ENCODE measurements at places on chromosomes 6 and 20.

GRCh38 chr20:61430228-61430624, 178.2 kb downstream of the CDH4 start:
- no peak for DNase-seq

- no peak for DNase-seq
Measured at GRCh38 chr20:25030007-25030648, 27.8 kb downstream of the ACSS1 start.

DNA sequence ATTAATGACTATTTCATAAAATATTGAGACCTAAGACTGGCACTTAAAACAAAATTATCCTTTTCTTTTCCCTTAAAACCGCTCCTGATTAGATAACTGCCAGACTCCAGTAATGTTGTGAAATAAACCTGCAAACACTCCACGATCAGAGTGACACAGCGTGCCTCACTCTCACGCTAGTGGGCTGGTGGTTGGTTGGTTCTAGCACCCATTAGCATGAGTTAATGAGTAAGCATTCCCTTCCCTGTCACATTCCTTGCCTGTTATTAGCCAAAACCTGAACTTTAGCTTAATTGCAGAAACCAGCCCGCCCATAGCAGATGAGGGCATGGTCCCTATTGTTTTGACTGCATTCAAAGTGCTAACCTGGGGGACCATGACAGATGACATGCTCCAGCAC, 193.4 kb downstream of the CD83 start:
- DNase-seq = no peak

- DNase-seq = peak; percentile 98
Measured at GRCh38 chr20:54132612-54133433, 41.0 kb downstream of the CYP24A1 start.

- DNase-seq = peak; percentile 71
Measured at GRCh38 chr20:31602779-31603441, 2.2 kb upstream of the ID1 start.

DNA sequence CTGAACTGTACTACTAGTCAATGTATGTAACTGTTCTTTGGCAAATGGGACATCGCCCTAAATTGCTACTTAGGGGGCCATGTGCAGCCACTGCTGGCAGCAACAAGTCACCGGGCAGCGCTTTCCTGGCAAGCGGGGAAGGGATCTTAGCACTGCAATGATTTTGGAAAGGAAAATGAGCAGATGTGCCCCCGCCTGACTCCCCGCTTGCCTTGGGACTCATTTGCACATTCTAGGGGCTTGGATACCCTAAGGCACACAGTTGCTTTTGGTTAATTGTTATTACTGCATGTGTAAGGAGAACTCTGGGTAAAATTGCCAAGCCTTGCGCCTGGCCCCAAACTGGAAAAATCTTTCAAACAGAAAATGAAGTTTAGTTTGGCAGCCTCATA, 32.2 kb downstream of the CD83 start:
- DNase-seq = no peak

GRCh38 chr6:34207695-34208443, 28.8 kb upstream of the HMGA1 start:
- DNase-seq = no peak

GRCh38 chr6:62623846-62624532, 338.0 kb upstream of the KHDRBS2 start:
- no peak for DNase-seq

- DNase-seq = peak; percentile 88
Measured at GRCh38 chr20:48051794-48052474, 266.7 kb upstream of the SULF2 start.

DNA sequence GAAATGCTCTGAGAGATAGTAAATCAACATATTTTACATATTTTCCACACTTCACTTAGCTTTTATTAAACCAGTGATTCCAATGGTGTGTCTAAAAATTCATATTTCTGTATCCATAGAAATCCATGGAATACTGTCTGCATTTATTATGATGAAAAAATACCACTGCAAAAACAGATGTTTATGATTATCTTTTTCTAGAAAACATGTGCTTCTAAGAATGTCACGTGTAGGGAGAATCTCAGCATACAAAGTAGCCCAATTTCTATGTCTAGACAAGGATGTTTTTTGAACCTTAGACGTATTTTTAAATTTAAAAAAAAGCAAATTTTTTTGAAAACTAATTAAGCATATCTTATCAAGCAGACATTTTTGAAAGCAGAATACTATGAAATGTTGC, 622.4 kb downstream of the TENT5A start:
- peak; percentile 52 for DNase-seq

DNA sequence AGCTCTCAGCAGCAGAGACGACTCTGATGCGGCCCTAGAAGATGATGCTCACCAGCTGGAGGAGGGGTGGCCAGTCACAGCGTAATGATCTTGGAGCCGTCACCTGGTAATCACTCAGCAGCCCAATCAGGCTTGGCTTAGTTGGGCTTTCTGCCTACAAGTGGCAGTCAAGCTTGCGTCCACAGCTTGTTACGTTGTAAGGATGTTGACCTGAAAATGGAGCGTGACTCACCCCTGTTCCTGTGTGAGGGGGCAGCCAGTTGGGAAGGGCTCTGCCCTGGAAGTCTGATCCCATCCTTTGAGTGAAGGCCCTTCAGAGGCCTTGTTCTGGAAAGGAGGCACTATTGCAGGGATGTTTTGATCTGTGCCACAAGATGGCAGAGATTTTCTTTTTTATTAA, 49.8 kb downstream of the SPATA2 start:
- peak; percentile 81 for DNase-seq

Measured in adipocyte (in vitro differentiated cells).